Neural progenitor cell (in vitro differentiated cells): ENCODE measurements at places on chromosomes 7 and 10. TPM values are rescaled to one million over a fixed set of nuclear protein-coding genes. Genes with fewer than 3 reads are reported as not detected.

DNA sequence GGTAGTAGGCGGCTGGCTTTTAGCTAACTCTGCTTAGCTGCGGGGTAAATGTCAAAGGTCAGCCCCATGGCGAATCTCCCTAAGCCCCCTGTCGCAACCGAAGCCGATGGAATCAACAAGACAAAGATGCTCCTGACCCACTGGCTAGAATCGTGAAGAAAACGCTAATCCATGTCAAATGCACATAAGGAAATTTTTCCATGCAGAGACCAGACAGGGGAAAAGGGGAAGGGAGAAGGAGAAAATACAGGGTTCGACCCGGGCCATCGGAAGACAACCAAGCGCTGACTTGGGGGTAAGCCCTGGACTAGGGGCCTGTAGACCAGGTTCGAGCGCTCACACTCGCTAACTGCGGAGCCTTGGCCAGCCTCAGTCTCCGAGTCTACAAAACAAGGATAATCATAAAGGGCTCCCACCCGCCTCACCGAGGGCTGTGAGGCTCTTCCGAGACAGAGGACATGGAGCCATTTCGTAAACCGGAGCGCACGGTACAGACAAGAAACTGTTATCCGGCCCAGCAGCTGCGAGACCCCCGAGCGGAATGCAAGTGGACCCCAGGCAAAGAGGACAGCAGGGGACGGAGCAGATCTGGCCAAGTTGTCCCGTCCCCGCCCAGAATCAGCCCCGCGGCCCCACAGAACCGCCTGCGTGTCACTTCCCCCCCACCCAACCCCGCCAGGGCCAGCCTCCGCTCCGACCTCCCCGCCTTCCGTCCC lies 507 bp downstream of the SAR1A start:
- H3K27me3 ChIP-seq = no peaks in the 10 kb centered on the region
- peak overlapping the region; percentile 44 for H3K27ac ChIP-seq
- H3K4me3 ChIP-seq = peak overlapping the region; percentile 92
- no peaks in the 10 kb centered on the region for H3K36me3 ChIP-seq
- peak; percentile 84 for DNase-seq

GRCh38 chr10:96505150-96506136 lies 8.3 kb downstream of the TLL2 start:
- DNase-seq = no peak
- no peaks in the 10 kb centered on the region for H3K27me3 ChIP-seq
- H3K27ac ChIP-seq = no peak overlapping the region
- no peak overlapping the region for H3K4me3 ChIP-seq
- H3K4me1 ChIP-seq = peaks cover 12% of the 10 kb centered on the region

DNA sequence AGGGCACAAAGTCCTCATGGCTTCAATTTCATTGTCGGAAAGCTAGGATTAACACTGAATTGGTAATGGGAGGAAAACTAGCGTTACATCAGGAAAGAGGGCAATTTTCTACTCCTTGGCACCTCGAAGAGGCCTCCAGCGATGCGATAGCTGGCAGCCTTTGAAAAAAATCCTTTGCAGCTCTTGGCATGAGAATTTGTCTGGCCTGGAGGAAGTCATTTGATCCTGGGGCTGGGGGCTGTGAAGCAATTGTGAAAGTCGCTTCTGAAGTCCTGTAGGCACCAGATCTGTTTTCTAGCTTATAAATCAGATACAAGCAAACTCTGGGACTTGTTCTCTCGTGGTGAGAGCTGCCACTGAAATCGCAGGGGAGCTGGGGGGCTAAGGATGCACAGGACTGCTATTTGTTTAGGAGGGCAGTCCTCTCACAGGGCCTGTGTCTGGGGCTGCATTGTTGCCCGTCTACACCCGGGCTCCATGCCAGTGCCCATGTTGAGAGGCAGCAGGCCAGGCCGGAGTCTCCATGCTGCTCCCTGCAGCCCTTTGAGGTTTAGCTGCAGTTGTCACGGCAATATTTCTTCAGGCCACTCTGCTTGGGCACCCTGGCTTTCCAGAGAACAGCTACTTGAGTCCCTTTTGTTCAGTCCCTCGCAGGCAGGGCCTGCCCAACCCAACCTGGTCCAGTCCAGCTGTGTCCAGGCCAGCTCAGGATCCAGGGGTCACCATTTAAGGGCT lies 206.8 kb upstream of the LYZL1 start:
- no peak for DNase-seq
- no peak overlapping the region for H3K27ac ChIP-seq
- peaks cover 10% of the 10 kb centered on the region for H3K4me1 ChIP-seq

DNA sequence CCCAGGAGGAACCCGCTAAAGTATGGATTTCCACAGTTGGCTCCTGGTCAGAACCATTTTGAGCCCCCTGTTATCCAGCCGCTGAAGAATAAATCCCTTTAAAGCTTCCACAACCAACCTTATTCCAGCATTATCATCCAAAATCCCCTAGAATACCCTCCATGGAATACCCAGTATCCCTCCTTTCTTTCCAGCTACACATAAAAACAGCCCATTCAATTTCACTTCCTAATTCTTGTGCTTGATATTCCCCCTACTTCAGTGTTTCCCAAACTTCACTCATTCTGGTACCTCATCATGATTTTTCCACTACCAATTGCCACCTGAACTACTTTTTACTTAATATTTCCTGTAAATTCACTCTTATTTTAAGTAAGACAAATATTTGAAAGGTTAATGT lies 3.1 kb downstream of the MACC1 start:
- H3K4me3 ChIP-seq = no peak overlapping the region
- no peaks in the 10 kb centered on the region for H3K27me3 ChIP-seq
- H3K27ac ChIP-seq = no peak overlapping the region
- peaks cover 5% of the 10 kb centered on the region for H3K4me1 ChIP-seq
- no peak for DNase-seq
- no peaks in the 10 kb centered on the region for H3K36me3 ChIP-seq

GRCh38 chr10:87635498-87636312 lies 24.0 kb upstream of the PAPSS2 start:
- H3K27ac ChIP-seq = no peak overlapping the region
- DNase-seq = no peak
- no peaks in the 10 kb centered on the region for H3K4me1 ChIP-seq
- H3K36me3 ChIP-seq = no peaks in the 10 kb centered on the region
- H3K4me3 ChIP-seq = no peak overlapping the region

GRCh38 chr7:50562136-50562535 lies 3.1 kb downstream of the DDC start:
- H3K4me3 ChIP-seq = no peak overlapping the region
- no peaks in the 10 kb centered on the region for H3K36me3 ChIP-seq
- H3K4me1 ChIP-seq = peaks cover 6% of the 10 kb centered on the region
- H3K27ac ChIP-seq = no peak overlapping the region

DNA sequence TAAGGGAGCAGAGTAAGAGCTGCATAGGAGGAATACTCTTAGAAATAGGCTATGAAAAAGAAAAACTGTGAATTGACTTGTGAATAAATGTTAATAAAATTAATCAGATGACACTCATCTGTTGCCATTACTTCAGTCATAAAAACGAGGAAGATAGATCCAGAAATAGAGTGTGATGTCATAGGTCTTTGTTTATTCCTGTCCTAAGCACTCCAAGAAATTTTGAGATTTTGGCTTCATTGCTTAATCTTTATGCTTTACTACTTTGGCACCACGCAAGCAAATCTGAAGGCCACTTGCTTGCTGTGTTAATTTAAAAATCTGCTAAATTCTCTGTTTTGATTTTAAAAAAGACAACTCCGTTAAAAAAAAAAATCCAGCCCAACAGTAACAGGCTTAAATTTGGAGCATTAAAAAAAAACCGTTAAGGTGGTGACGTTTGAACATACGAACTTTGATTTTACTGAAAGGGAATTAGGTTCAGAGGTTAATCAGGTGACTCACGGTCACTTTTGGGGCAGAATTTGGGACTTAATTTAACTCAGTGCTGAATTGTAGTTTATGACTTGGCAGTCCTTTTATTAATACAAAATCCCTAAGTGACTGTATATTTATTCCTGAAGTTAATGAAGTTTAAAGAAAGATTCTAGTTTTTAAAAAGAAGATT lies 3.4 kb downstream of the IFRD1 start:
- peak overlapping the region; percentile 91 for H3K4me3 ChIP-seq
- DNase-seq = no peak
- H3K36me3 ChIP-seq = peaks cover 28% of the 10 kb centered on the region
- H3K27ac ChIP-seq = no peak overlapping the region
- peaks cover 17% of the 10 kb centered on the region for H3K4me1 ChIP-seq
- no peaks in the 10 kb centered on the region for H3K27me3 ChIP-seq

DNA sequence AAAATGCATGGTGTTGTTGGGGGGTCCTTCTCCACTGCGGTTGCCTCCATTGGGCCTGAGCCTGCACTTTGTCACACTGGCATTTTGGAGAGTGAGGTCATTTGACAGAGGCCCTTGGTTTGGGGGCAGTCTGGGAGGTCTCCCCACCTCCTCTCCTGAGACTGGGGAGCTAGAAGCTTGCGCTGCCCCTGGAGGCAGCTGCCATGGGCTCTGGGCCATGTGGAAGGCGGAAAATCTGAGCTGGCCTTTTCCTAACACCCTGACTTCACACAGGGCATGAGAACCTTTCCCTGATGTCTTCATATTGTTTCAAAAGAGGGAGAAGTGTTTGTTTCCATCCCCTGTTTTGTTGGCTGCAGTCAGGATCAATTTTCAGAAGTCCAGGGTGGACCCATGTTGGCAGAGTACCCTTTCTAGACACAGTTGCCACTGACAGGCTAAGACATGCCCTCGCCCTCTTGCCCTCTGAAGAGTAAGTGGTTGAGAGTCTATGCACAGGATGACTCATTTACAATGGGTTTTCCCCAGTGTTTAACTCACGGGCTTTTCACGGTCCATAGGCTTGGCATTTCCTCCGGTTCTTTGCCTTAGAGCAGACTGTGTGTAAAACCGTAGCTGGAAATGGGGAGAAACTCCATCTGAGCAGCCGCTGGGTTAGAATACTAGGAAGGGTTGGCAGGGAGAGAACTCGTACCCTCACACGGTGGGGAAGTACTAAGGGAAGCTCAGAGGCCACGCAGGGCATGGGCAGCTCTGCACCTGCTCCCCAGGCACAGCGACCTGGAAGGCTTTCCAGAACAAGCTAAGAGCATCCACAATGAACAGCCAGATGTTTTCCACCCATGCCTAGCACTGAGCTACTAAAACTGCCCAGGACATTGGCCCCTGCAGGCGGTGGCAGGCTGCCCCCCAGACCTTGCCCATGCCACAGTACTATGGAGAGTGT lies 655.0 kb downstream of the SDK1 start:
- no peaks in the 10 kb centered on the region for H3K27me3 ChIP-seq
- H3K4me1 ChIP-seq = no peaks in the 10 kb centered on the region
- H3K27ac ChIP-seq = no peak overlapping the region
- no peak overlapping the region for H3K4me3 ChIP-seq

- DNase-seq = no peak
- no peaks in the 10 kb centered on the region for H3K27me3 ChIP-seq
- H3K4me1 ChIP-seq = no peaks in the 10 kb centered on the region
- no peak overlapping the region for H3K27ac ChIP-seq
Observed at GRCh38 chr7:25167262-25167843, 42.3 kb upstream of the CYCS start.

DNA sequence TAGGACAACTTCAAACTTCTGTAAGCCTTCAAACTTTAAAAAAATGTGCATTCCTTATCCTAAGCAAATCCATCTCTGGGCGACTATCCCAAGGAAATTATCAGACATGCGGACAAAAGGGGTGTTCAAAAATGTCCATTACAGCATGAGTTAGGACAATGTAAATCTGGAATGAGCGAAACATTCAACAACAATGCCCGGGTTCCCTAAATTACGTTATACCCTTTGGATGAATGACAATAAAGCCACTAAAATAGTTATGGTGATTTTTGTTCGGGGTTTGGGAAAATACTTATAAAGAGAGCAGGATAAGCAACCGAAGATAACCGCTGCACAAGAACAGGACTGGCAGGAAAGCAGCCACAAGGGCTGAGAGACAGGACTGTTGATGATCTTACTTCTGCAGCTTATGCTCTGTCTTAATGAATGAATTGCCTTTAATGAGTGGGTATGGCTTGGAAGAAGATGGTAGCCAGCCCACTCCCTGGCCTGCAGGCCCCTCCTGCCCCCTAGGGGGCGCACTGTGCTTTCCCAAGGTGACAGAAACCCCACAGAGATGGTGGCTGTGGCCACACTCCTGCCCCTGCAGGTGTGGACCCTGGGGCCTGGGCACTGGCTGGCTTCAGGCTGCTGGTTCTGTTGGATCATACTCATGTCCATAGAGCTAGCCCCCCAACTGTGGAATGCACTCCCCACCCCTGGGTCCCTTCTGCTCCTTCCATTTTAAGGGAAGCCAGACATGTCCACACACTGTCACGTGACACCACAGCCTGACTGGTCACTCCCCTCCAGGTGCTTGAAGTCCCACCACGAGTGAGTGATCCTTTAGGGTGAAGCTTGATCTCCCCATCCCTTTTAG lies 45.0 kb downstream of the ZCCHC24 start:
- peak; percentile 64 for DNase-seq
- no peaks in the 10 kb centered on the region for H3K27me3 ChIP-seq
- no peak overlapping the region for H3K4me3 ChIP-seq
- H3K36me3 ChIP-seq = no peaks in the 10 kb centered on the region
- H3K27ac ChIP-seq = no peak overlapping the region

DNA sequence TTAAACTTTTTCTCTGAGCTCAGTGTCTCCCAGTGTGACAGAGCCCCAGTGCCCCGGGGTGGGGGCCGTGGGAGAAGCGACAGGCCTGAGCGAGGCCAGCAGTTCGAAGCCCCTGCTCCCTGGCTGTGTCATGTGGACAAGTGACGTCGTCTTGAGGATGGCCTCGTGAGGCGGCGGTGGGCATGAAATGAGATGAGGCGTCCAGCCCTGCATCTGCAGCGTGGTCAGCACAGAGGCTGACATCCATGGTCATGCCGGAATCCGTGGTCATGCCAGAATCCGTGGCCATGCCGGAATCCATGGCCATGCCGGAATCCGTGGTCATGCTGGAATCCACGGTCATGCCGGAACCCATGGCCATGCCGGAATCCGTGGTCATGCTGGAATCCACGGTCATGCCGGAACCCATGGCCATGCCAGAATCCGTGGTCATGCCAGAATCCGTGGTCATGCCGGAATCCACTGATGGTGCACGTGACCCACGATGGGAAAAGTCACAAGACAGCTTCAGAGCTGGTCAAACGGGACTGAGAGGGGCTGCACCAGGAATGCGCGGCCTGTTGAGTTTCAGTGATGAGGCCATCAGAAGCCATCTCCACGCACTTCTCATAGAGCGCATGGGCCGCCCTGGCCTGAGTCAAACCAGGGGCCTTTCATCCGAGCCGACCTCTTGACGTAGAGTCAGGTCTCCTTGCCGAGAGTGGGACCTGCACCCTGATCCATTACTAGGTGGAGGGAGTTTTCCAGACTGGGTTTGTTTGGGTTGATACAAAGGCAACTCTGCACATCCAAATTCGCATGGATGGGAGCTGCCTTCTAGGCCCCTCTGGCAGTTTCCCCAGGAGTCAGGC lies 342.5 kb downstream of the PTPRN2 start:
- H3K36me3 ChIP-seq = no peaks in the 10 kb centered on the region
- no peaks in the 10 kb centered on the region for H3K27me3 ChIP-seq
- DNase-seq = no peak
- no peak overlapping the region for H3K27ac ChIP-seq

DNA sequence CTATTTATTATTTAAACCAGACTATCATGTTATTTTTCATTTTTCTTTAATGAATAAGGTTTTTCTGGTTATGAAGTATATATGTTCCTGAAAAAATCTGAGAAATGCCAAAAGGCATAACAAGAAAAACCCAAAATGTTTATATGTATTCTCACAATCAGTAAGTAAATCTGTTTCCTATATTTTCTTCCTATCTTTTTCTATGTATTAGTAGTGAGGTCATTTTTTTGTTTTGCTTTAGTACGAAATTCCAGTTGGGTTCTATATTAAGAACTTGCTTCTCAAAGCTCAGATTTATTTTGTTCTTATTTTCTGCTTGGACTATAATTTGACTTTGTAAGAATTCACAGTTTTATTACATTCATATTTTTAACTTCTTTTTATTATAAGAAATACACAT lies 287.5 kb upstream of the NFE2L3 start:
- no peak overlapping the region for H3K27ac ChIP-seq
- no peaks in the 10 kb centered on the region for H3K36me3 ChIP-seq
- no peaks in the 10 kb centered on the region for H3K4me1 ChIP-seq
- H3K4me3 ChIP-seq = no peak overlapping the region
- DNase-seq = no peak

CYP26C1 gene
- total RNA-seq = 0.04 and 0.22 TPM in 2 replicates

KCNIP2 gene
- total RNA-seq = 2.4 and 5.5 TPM in 2 replicates
